ENCODE measurements at places on chromosomes 7 and 10.
A peak's percentile ranks its signal among the peaks of the same experiment; 100 is the strongest.

DNA sequence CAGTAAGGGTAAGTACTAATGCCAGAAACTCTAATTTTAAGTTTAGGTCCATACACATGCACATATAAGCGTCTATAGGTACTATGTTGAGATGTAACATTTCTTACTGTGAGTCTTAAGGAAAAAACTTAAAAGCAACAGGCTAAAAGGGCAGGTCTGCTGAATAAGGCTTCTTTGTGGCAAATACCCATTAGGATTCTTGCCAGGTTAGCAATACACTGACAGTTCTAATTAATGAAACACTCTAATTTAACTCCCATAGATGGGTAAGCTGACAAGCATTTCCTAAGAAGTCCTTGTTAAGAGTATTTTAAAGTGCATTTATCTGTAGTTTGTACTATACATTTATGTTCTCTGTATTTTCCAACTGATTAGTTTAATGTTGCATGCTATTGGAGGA, 14.0 kb downstream of the SCRN1 start:
- DNase-seq: no peak

DNA sequence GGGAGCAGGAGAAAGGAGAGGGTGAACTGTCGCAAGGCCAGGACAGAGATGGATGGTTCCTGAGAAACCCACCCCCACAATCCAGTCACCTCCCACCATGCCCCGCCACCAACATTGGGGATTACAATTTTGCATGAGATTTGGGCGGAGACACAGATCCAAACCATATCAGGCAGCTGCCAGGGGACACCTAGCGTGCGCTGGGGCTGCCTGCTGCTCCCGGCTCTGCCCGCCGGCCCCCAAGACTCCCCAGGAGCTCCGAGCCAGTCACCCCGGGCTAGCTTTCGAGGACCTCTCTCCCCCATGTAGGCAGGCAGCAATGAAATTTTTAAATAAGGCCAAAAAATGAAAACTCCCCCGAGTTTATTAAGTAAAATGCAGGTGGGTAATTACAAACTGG, 111.7 kb downstream of the UNCX start:
- DNase-seq: no peak

DNA sequence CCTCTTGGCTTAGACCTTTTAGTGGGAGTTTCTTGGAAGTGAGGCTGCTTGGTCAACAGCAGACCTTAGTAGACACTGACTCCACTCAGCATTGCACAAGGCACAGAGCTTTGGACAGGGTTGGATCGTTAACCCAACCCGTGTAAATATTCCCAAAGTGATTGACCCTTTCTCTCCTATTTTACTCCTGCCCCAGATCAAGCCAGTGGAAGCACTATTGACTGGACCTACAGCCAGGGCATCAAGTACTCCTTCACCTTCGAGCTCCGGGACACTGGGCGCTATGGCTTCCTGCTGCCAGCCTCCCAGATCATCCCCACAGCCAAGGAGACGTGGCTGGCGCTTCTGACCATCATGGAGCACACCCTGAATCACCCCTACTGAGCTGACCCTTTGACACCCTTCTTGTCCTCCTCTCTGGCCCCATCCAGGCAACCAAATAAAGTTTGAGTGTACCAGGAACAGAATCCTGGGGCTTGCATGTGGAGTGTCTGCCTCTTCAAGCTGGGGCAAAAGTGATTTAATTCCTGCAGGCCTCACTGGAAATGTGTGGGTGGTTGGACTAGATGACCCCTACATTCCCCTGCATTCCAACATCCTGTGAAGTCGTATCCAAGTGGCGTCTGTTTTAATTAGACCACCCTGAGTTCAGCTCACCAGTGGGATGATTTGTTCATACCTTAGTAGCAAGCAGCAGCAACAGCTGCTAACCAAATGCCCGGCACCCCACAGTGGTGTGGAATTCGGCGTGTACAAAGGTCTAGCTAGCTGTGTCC, 7.5 kb downstream of the CPA1 start:
- DNase-seq: no peak

GRCh38 chr7:50348469-50349162, 44.1 kb downstream of the IKZF1 start:
- DNase-seq: no peak

DNA sequence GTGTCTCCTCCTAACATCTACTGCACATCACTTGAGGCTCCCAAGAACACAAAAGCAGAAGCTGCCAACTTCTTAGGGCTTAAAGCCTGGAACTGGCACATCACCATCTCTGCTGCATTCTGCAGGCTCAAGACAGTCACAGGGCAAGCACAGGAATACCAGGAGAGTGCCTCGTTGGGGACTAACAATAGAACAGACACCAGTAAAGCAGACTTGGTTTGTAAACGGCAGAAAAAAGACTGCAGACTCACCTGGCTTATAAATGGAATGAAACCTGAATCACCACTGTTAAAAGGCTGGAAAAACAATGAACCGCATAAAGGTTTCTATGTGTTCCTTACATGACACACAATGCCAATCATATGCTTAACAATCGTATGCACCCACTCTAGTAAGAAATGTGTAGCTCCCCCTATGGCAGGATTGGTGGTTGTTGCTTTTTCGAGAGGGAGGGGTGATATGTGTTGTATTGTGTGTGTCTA, 12.8 kb downstream of the RHEB start:
- DNase-seq: peak; percentile 36

DNA sequence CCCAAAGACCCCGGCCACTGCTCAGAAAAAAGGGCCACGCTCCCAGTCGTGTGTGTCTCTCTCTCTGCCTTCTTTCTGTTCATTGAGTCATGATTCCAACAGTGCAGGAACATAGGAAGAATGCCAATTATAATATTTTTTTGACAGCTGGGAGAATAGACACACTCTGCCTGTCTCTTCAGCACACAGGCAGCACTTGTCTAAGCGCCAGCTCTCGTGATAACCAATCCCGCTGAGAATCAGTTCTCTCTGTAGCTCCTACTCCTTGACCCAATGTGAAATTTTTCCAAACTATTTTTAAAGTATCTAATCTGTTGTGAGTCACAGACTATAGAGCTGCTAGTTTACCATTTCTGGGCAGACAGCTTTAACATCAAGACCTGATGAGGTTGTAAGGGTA, 145.7 kb upstream of the RHEB start:
- DNase-seq: no peak

- DNase-seq: no peak
Observed at GRCh38 chr7:130683026-130683425, 3.3 kb downstream of the TSGA13 start.

DNA sequence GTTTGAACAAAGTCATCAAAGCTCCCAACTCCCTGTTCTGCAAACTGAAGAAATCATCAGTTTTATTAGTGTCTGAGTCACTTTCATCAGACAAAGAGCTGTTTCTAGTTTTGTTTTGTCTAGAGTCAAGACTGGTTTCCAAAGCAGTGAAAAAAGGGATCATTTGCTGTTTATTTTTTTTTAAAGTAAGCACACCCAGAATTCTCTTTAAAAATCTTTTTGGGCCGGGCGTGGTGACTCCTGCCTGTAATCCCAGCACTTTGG, 972.0 kb upstream of the CELF2 start:
- DNase-seq: no peak

GRCh38 chr7:155303897-155304296, 6.2 kb downstream of the INSIG1 start:
- no peak for DNase-seq

GRCh38 chr7:78018641-78019446, 220.3 kb downstream of the PHTF2 start:
- peak; percentile 70 for DNase-seq

DNA sequence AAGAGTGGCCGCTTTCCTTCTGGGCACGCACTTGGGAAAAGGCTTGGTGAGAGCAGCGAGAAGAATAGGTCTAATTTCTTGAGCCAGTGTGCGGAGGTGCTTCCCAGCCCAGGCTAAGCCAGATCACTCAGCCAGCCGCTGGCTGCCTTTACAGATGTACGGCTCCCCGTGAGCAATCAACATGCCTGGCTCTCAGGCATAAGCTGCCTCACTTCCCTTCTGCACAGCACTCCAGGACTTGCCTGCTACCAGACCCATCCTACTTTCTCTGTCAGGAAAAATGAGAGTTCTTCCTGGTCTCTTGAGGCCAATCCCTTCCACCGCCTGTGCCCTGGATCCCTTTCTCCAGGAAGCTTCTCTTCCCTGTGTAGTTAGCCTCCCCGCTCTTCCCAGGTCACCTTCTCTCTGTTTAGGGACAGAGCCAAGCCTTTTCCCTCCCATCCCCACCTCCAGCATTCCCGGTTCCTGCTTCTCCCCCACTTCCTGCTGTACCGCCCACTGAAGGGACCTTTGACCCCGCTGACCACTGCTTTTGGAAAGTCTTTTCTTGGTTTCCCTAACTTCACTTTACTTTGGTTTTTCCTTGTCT, 1.1 kb upstream of the ACTR3C start:
- DNase-seq: no peak

DNA sequence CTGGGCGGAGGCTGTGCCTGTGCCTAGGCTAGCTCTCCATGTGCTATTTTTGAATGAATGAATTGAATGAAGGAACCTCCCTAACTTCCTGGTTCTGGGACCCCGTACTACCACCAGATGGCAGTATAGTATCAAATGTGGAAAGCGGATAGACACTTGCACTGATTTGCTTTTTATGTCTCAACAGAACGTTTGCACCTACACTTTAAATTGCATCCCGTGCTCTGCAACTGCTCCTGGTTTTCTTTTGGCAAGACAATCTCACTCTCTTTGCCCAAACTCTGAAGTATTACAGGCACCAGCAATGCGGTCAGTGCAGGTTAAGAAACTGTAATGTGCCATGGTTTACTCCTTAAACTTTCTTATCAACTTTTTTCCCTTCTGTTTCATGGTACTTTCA, 6.5 kb downstream of the FZD8 start:
- DNase-seq: peak; percentile 55

GRCh38 chr7:158407581-158408317, 179.9 kb downstream of the PTPRN2 start:
- peak; percentile 70 for DNase-seq

- no peak for DNase-seq
Observed at GRCh38 chr10:75971402-75972211, 540.2 kb downstream of the LRMDA start.

GRCh38 chr7:34042406-34042805, 137.1 kb downstream of the BMPER start:
- DNase-seq: no peak

- DNase-seq: no peak
Observed at GRCh38 chr7:114109304-114109703, 190.5 kb upstream of the PPP1R3A start.

- no peak for DNase-seq
Observed at GRCh38 chr7:91055219-91055618, 209.0 kb upstream of the FZD1 start.

GRCh38 chr10:36489611-36490228, 635.7 kb upstream of the ANKRD30A start:
- no peak for DNase-seq

GRCh38 chr10:5546891-5547680, 22.3 kb downstream of the CALML3 start:
- no peak for DNase-seq

DNA sequence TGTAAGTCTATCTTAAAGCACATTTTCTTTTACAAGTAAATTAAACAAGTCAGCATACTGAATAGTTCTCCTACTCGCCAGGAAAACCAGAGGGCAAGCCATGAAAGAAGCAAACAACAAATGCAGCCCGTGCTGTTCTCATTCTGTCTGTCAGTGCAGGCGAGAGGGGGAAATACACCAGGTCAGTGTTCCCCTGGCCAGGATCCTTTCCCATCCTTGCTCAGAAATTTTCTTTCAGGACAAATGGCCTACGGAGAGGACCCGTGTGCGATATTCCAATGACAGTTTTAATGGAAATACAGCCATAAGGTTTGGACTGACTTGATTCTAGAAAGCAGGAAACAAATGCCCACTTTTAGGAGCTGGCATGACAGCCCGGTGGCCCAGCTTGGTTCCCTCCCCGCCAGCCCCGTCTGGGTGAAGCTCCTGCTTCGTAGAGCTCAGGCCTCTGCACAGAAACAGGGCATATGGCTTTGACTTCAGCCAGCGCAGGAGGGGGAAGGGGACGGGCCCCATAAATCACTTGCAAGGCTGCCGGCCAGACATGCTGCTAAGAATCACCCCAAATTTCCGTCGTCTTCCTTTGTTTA, 67.8 kb downstream of the FRMD4A start:
- no peak for DNase-seq

- no peak for DNase-seq
Observed at GRCh38 chr10:101157756-101158458, 26.8 kb downstream of the TLX1 start.

DNA sequence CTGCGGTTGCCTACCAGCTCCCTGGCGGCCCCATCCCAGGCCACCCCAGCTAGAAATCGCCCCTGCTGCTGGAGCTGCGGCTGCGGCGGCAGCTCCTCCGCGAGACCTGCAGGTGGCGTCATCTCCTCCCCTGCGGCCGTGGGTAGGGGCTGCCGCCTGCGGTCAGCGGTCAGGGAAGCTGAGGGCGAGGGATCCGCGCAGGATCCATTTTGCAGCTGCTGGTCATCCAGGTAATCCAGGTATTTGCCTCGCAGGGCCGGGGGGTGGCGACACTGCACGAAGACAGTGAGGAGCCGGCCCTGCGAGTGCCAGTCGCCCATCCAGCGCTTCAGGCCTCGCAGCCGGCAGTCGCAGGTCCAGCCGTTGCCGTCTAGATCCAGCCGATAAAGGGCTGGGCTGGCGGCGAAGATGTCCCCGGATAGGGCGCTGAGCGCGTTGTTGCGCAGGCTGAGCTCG, 1.5 kb downstream of the TRIL start:
- no peak for DNase-seq

DNA sequence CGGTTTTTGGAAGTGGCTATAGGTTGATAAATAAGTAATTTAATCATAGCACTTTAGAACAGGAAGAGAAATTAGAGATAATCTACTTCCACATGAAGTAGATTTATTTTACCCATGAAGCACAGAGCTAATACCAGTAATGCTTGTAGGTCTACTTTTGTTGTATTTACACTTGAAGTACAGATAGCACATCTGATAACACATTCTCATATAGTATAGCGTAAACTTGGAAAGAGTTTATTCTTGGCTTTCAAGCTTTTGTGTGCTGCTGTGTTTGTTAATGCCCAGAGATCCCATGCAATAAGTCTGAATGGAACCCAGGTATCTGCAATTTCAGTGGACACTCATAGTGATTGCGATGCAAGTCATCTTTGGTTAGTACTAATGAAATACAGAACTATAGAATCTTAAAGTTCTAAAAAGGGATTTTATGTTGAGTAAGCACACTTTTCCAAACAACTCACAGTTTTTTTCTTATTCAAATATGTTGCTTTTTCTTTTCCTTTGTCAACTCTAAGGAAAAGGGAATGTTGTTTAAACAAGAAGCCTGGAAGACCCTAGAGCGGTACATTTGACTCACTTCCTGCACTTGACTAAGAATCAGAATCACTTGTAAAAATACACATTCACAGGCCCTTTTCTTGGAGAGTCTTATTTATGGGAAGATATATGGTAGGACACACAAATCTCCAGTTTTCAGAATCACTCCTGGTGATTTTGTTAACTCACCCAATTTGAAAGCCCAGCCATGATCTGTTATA, 105.8 kb downstream of the GNAI1 start:
- no peak for DNase-seq

All from NCI-H2081 (cell line).